CD4-positive, alpha-beta T cell treated with Interleukin-10 for 1 hour (primary cell): ENCODE measurements at places on chromosomes 2 and 18.

- DNase-seq: no peak
Measured at GRCh38 chr2:25598911-25599310, 74.5 kb downstream of the DTNB start.

GRCh38 chr2:100765481-100765880 lies 54.5 kb upstream of the NPAS2 start:
- no peak for DNase-seq

DNA sequence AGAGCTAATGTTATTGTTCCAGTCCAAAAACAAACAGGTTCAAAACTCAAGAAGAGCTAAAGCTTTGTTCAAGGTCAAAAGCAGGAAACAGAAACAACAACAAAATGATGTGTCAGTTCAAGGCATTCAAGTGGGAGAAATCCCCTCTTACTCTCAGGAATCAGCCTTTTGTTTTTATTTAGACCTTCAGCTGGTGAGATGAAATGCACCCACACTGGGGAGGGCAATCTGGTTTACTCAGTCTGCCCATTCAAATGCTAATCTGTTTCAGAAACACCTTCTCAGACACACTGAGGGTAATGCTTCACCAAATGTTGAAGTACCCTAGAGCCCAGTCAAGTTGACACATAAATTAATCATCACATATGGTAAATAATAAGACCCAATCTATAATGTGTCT lies 150.6 kb downstream of the TMX3 start:
- no peak for DNase-seq

GRCh38 chr18:23710068-23710527 lies 20.8 kb downstream of the LAMA3 start:
- DNase-seq: no peak

DNA sequence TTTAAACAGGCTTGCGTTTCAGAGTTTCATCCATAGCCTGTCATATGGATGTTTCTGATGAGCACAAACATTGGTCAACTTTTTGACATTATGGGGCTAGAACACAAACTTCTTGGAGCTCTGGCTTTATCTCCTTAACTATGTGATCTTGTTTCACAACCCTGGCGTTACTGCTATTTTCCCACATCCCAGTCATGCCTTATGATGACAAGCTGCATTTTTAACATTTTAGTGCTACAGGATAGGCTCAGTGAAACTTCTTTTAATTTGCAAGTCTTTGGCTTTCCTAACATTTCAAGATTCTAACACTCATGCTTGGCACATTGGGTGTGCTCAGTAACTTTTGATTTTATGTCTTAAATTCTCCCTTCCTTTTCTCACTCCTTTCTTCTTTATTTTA lies 21.0 kb upstream of the PDE1A start:
- no peak for DNase-seq
